Fibroblast of upper back skin (primary cell): ENCODE measurements at places on chromosomes 3 and 15.
A peak's percentile ranks its signal among the peaks of the same experiment; 100 is the strongest.

GRCh38 chr3:76679541-76679940 is 360.4 kb upstream of the ROBO2 start:
- DNase-seq = no peak

- DNase-seq = peak; percentile 73
Observed at GRCh38 chr3:117512975-117513374, 803.4 kb downstream of the TUSC7 start.

- peak; percentile 60 for DNase-seq
Observed at GRCh38 chr3:189953551-189953950, 167.1 kb downstream of the P3H2 start.

GRCh38 chr3:182118066-182118465 is 406.3 kb downstream of the SOX2 start:
- DNase-seq = peak; percentile 77

DNA sequence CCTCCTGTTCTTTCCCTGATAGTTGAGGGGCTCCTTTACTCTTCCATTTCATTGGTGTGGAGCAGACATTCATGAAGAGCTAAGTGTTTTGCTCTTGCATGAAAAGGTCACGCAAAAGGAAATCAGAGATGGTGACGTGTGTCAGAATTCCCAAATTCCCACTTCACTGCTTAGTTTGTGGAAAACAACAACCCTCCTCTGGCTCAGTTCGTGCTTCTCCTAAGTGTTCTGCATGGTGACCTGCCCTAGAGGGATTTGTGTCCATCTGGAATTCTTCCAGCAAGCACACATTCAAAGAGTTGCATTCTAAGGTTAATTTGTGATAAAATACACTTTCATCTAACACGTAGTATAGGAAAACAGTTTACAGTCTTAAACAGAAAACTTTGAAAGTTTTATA is 95.6 kb downstream of the IMPG2 start:
- no peak for DNase-seq

DNA sequence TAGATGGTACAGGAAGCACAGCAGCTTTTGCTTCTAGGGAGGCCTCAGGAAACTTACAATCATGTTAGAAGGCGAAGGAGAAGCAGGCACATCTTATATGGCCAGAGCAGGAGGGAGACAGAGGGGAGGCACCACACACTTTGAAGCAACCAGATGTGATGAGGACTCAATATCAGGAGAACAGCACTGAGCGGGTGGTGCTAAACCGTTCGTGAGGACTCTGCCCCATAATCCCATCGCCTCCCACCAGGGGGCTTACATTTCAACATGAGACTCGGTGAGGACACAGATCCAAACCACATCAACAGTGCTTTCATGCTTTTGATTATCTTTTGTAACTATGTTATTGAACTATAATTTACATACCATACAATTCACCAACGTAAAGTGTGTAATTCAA is 7.6 kb upstream of the TMEM44 start:
- DNase-seq = peak; percentile 16
